Osteoblast (primary cell): ENCODE measurements at places on chromosomes 1 and 21.

DNA sequence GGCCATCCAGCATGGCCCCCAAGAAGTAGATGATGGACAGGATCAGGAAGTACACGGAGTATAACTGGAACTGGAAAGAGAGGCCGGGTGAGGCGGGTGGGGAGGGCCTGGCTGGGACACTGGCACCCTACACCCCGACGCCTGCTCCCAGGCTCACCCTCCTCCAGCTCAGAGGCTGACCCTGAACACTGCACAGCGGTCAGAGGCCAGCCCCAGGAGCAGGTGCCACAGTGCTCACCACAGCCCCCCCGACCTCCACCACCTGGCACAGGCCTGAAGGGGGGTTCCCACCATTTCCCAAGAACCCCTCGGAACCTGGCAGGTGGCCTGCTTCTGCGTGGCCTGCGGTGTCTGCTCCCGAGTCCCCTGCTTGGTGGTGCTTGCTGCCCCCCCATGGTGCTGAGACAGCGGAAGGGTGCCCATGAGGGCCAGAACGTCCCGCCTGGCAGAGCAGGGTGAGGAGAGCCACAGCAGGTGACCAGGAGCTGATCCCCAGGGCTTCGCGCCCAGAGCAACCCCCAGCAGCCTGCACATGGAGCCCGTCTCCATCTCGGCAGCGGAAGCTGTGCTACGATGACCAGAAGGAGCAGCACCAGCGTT is 26.1 kb downstream of the SLC19A1 start:
- DNase-seq = no peak
- H3K36me3 ChIP-seq = no peaks in the 10 kb centered on the region
- H3K27ac ChIP-seq = no peak overlapping the region

- no peaks in the 10 kb centered on the region for H3K27me3 ChIP-seq
- no peaks in the 10 kb centered on the region for H3K4me1 ChIP-seq
- no peaks in the 10 kb centered on the region for H3K36me3 ChIP-seq
- DNase-seq = no peak
- no peak overlapping the region for H3K4me3 ChIP-seq
Observed at GRCh38 chr1:18365099-18365705, 115.5 kb upstream of the KLHDC7A start.

- no peak overlapping the region for H3K27ac ChIP-seq
- H3K4me1 ChIP-seq = no peaks in the 10 kb centered on the region
- no peaks in the 10 kb centered on the region for H3K27me3 ChIP-seq
- no peaks in the 10 kb centered on the region for H3K36me3 ChIP-seq
- no peak for DNase-seq
Observed at GRCh38 chr1:216194721-216195120, 228.5 kb downstream of the USH2A start.

GRCh38 chr1:41242342-41243078 is 404 bp upstream of the SCMH1 start:
- no peak for DNase-seq
- peak overlapping the region; percentile 76 for H3K4me3 ChIP-seq
- peaks cover 35% of the 10 kb centered on the region for H3K4me1 ChIP-seq
- H3K27me3 ChIP-seq = no peaks in the 10 kb centered on the region
- H3K36me3 ChIP-seq = no peaks in the 10 kb centered on the region
